Activated CD4-positive, CD25-positive, alpha-beta regulatory T cell (primary cell): ENCODE measurements at places on chromosomes 1 and 21.

- DNase-seq = no peak
These were observed 53.6 kb upstream of the NEXN start for GRCh38 chr1:77834771-77835334.

- no peak for DNase-seq
These were observed 236.2 kb upstream of the NRIP1 start for GRCh38 chr21:15301014-15301413.

DNA sequence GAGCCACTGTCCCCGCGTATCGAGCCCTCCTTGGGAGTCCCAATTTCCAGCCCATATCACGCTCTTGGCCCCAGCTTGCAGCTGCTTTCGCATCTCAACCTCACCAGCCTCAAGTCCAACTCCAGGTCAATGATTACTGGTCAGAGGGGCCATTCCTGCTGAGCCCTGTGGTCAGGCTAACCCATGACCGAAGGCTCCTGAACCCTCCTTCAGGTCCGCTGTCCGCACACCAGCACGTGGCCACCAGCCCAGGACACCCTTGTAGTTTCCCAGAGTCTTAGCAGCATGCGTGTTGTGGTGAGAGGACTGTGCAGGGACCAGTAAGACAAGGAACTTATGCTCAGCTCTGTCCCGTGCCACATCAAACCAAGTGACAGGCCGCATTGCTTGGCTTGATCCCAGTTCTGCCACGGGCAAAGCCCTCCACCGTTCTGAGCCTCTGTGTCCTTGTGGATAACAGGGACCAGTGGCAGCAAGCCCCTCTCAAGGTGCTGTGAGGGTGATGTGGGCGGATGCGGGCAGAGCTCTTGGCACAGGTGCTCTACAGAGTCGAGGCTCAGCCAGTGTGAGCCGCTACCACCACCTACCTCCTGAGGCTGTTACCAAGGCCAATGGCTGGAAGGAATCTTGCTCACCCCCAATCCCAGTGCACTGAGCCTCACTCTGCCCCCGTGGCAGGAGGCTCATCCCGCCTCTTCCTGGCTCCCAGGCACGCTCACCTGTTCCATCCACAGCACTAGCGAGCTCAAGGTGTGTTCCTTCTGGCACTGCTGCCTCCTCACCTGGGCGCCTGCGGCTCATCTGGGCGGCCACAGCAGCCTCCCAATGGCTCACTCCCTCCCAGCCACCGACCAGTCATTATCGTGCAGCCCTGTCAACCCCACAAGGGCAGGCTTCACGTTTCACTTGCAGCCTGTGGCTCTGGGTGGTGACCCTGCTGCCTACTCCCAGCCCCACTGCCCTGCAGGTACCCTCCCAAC lies 20.4 kb downstream of the KRTAP10-1 start:
- DNase-seq = no peak

DNA sequence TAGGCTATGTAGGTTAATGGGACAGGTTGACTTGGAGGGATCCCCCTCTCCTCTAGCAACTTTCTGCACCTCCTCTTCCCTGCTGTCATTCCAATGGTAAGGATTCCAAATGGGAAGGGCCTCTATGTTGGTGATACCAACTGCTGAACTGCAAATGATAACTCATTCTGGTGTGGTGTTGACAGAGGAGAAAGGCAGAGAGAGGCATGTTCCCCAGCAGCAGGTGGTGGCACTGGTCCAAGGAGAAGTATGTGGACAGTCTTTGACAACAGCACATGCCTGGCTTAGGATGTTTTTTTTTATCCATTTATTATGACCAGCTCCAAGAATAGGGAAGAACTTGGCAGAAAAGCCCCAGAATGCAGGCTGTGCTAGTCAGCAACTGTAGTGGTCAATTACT lies 19.6 kb upstream of the SPAG17 start:
- DNase-seq = no peak

DNA sequence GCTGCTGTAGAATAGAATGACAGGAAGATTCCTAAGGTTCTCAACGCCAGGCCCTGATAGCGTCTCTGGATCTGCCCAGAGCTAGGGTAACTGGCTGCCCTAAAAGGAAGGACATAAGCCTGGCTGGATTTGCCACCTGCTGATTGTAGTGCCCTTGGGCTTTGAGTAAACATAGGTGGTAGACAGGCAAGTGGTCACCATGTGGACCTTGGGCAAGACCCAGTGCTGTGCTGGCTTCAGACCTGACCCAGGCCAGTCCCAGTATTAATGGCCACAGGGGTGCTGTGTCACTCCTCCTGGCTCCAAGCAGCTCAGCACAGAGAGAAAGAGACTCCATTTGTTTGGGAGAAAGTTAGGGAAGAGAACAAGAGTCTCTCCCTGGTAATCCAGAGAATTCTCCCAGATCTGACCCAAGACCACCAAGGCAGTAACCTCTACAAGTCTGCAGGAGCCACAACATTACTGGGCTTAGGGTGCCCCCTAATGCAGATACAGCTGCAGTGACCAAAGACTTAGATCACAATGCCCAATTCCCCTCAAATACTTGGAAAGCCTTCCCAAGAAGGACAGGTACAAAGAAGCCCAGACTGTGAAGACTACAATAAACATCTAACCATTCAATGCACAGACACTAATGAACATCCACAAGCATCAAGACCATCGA lies 44.5 kb downstream of the PHTF1 start:
- DNase-seq = no peak

GRCh38 chr21:26846036-26846931 lies 1.1 kb upstream of the ADAMTS1 start:
- no peak for DNase-seq

GRCh38 chr1:201460814-201461644 lies 8.0 kb downstream of the PHLDA3 start:
- DNase-seq = no peak

DNA sequence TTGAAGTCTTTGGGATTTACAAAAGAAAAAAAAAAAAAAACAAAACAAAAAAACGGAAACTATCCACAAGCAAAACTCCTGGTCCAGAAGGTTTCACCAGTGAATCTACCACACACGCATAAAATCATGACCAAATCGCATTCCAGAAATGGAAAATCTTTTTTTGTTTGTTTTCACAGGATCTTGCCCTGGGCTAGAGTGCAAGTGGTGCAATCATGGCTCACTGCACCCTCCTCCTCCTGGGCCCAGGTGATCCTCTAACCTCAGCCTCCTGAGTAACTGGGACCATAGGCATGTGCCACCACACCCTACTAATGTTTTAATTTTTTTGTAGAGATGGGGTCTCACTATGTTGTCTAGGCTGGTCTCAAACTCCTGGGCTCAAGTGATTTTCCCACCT lies 100.5 kb downstream of the DYRK1A start:
- DNase-seq = no peak

GRCh38 chr1:40876436-40876761 lies 14.2 kb upstream of the CITED4 start:
- DNase-seq = no peak

DNA sequence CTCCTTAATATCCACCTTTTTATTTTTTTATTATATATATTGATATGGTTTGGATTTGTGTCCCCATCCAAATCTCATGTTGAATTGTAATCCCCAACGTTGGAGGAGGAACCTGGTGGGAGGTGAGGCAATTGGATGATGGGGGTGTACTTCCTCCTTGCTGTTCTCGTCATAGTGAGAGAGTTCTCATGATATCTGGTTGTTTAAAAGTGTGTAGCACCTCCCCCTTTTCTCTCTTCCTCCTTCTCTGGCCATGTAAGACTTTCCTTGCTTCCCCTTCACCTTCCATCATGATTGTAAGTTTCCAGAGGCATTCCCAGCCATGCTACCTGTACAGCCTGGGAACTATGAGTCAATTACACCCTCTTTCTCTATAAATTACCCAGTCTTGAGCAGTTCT lies 22.7 kb upstream of the CCSAP start:
- no peak for DNase-seq

GRCh38 chr21:15928196-15928595 lies 198.4 kb downstream of the USP25 start:
- DNase-seq = no peak

DNA sequence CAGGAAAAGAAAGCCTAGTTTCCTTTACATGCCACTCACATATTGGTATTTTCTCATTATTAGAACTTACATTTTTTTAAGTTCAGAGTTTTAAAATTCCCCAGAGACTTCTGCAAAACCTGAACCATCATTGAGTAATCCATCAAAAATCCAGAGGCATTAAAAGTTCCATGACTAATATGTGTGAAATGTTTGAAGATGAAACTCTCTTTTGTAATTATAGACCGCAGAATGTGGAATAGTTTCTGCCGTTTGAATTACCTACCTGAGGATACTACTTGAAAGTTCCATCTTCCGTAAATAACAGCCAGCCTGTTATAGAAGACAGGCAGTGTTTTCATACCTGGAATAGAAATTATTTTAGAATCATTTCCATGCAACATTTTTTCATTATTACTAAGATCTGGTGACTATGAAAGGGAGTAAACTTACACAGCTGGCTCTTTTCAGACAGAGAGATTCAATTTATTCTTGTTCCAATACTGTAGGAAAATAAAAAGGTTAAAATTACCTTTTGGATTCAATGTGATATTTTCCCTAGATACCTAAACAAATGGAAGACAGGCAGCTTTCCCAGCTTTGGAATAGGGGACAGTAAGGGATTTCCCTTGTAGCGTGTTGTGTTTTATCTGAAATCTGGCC lies 131.4 kb downstream of the ST6GALNAC5 start:
- no peak for DNase-seq
